ENCODE measurements at places on chromosomes 1 and 21. TPM values are rescaled to one million over a fixed set of nuclear protein-coding genes. Genes with fewer than 3 reads are reported as not detected.

Gene RAB7B
- not detected for total RNA-seq

Gene TFF1
- not detected for total RNA-seq

Gene C1QC
- not detected for total RNA-seq

Gene MEX3A
- 0.56 TPM for total RNA-seq

Gene KIF26B
- not detected for total RNA-seq

Gene LENEP
- total RNA-seq: 1.2 TPM

Gene FAM229A
- 4.1 TPM for total RNA-seq

Gene ADAMTS4
- 0.30 TPM for total RNA-seq

GRCh38 chr1:231957359-231957758, 330.8 kb downstream of the DISC1 start:
- H3K27me3 ChIP-seq: no peaks in the 10 kb centered on the region
- no peak overlapping the region for H3K27ac ChIP-seq
- no peak for DNase-seq
- no peaks in the 10 kb centered on the region for H3K36me3 ChIP-seq
- no peak overlapping the region for H3K4me3 ChIP-seq

DNA sequence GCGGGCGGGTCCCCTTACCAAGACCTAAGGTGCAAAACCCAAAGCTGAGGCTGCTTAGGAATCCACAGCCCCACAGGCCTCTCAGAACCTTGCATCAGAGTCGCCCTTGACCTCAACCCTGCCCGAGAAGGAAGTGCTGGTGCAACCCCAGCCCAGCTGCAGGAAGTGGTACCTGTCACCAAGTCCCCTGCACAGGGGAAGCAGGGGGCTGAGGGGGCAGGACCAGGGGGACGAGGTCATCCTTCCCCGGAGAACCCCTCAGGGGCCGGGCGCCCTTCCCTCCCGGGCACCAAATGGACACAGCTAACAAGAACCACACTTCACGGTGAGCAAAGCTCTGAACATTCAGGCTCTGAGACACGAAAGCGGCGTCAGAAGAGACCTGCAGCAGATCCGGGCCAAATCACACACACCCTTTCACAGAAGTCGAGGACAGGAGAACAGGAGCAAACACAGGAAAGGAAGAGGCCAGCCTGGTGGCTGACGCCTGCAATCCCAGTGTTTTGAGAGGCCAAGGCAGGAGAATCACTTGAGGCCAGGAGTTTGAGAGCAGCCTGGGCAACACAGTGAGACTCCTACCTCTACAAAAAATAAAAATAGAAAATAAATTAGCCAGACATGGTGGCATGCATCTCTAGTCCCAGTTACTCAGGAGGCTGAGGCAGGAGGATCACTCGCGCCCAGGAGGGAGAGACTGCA, 6.4 kb downstream of the ITGB2 start:
- H3K36me3 ChIP-seq: peaks cover 34% of the 10 kb centered on the region
- peaks cover 75% of the 10 kb centered on the region for H3K4me1 ChIP-seq
- DNase-seq: peak; percentile 93
- H3K27ac ChIP-seq: peak overlapping the region; percentile 88
- peak overlapping the region; percentile 67 for H3K4me3 ChIP-seq

DNA sequence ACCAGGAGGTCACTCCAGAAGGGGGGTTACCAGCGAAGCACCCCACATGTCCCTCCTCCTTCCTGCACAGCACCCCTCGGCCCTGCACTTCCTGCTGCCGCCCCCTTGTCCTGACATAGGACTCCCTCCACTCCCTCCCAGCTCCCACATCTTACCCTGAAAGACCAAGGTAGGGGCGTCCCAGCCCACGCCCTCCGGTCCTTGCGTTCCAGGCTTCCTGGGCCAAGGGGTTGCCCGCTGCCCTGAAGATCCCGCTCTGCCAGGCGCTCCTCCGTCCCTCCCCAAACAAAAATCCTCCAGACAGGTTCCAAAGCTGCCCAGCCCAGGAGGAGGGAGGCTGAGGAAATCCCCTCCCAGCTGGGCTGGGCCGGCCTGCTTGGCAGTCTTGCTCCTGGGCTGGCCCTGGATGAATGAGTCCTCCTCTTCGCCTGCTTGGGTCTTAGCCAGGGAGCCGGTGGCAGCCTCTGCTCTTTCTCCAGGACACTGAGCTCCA, at the start of gene RHBDL2:
Gene RHBDL2 (minus strand): TSS at position 304 of the 493 bp plus-strand sequence. CDS start 22,618 bp downstream, outside the sequence.
- no peak within 1 kb of the TSS for H3K27ac ChIP-seq
- no peak for DNase-seq
- H3K4me1 ChIP-seq: no peaks in the 10 kb centered on the region

DNA sequence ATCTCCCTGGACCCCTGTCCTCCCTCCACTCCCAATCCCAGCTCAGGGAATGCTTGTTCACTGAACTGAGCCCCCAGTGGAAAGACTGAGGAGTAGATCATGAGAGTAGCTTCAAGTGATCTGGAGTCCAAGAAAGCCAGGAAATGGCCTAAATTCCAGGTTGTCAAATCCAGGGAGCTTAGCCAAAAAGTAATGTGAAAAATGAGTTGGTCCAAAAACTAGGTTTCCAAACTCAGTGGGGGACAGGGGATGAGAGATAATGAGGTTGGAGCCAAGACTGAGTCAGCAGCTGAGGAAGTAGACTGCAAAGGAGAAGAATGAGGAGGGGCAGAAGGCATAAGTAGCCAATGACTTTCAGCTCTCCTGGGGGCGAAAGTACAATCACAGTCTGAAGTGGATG, 284.1 kb upstream of the BEND5 start:
- no peak overlapping the region for H3K4me3 ChIP-seq
- DNase-seq: no peak
- no peaks in the 10 kb centered on the region for H3K36me3 ChIP-seq
- no peaks in the 10 kb centered on the region for H3K27me3 ChIP-seq

DNA sequence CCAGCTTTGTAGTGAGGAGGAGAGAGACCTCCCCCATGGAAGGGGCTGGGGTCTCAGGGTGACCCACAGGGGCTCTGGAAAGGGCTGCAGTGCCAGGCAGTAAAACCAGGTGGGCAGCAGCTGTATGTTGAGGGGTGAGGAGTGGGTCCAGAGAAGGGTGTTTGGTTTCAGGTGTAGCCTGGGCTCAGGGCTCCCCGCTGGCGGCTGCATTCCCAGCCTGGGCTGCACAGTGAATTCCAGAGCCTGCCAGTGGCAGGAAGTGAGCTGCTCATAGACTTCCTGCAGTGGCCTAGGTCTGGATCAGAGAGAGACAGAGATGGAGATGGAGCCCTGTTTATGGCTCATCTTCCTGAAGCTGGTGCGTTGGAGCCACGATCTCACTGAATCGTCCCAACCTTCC, 356.4 kb downstream of the PTPRU start:
- peak; percentile 21 for DNase-seq
- no peak overlapping the region for H3K27ac ChIP-seq
- H3K4me3 ChIP-seq: no peak overlapping the region
- H3K36me3 ChIP-seq: no peaks in the 10 kb centered on the region
- H3K4me1 ChIP-seq: no peaks in the 10 kb centered on the region
- H3K27me3 ChIP-seq: no peaks in the 10 kb centered on the region

GRCh38 chr1:242011894-242012660, 13.2 kb upstream of the MAP1LC3C start:
- H3K4me1 ChIP-seq: no peaks in the 10 kb centered on the region
- H3K27ac ChIP-seq: no peak overlapping the region
- DNase-seq: no peak
- no peaks in the 10 kb centered on the region for H3K36me3 ChIP-seq
- H3K4me3 ChIP-seq: no peak overlapping the region

GRCh38 chr1:107535091-107535490, 394.3 kb downstream of the NTNG1 start:
- DNase-seq: no peak
- H3K4me1 ChIP-seq: no peaks in the 10 kb centered on the region
- no peaks in the 10 kb centered on the region for H3K36me3 ChIP-seq
- no peak overlapping the region for H3K4me3 ChIP-seq

GRCh38 chr1:9473032-9473807, 66.0 kb upstream of the SLC25A33 start:
- H3K27me3 ChIP-seq: peaks cover 26% of the 10 kb centered on the region
- H3K4me3 ChIP-seq: no peak overlapping the region
- H3K4me1 ChIP-seq: no peaks in the 10 kb centered on the region
- no peak overlapping the region for H3K27ac ChIP-seq

- H3K36me3 ChIP-seq: peaks cover 53% of the 10 kb centered on the region
- H3K27me3 ChIP-seq: no peaks in the 10 kb centered on the region
- H3K27ac ChIP-seq: no peak overlapping the region
- H3K4me1 ChIP-seq: peaks cover 41% of the 10 kb centered on the region
- no peak for DNase-seq
Observed at GRCh38 chr21:33268737-33269441, 2.7 kb downstream of the IL10RB start.

- H3K27ac ChIP-seq: no peak overlapping the region
- H3K27me3 ChIP-seq: no peaks in the 10 kb centered on the region
- H3K36me3 ChIP-seq: no peaks in the 10 kb centered on the region
- DNase-seq: no peak
Observed at GRCh38 chr21:22691658-22692057, 1693.4 kb downstream of the NCAM2 start.

DNA sequence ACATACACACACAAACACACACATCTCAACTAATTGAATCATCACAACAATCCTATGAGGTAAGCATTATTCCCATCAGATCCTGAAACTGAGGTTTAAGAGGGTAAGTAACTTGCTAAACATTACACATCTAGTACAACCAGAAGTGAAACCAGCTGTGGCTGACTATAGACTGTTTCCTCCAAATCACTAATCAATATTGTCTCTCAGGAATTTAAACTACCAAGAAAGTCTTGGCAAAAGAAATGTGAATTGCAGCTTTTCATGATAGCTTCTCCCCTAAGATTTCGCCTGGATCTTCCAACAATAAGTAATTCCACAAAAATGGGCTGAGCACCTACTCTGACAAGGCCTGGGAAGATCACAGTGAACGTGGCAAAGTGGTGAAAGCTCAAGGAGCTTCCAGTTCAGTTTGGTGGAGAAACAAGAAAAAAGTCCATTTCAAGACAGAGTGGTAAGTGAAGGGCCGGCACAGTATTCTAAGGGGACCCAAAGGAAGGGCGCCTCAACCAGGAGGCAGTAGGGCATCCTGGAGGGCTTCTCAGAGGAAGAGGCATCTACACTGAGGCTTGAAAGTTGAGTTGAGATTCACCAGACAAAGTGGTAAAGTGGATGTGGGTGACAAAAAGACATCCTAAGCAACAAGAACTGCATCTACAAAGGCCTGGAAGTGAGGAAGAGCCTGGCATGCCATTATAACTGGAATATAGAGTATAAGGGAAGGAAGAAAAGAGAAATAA, 22.1 kb downstream of the LRRC52 start:
- H3K36me3 ChIP-seq: no peaks in the 10 kb centered on the region
- peaks cover 47% of the 10 kb centered on the region for H3K27me3 ChIP-seq
- no peak for DNase-seq
- no peaks in the 10 kb centered on the region for H3K4me1 ChIP-seq

GRCh38 chr1:27659497-27660299, 12.3 kb downstream of the IFI6 start:
- H3K27ac ChIP-seq: peak overlapping the region; percentile 100
- peaks cover 51% of the 10 kb centered on the region for H3K4me1 ChIP-seq
- no peaks in the 10 kb centered on the region for H3K36me3 ChIP-seq
- no peaks in the 10 kb centered on the region for H3K27me3 ChIP-seq
- DNase-seq: peak; percentile 95
